Bone marrow (tissue), 2 donors: ENCODE measurements at places on chromosomes 5 and 9.

- DNase-seq, result no peak
These were observed 103.6 kb upstream of the KLF9 start for GRCh38 chr9:70517926-70518610.

- no peak for DNase-seq
These were observed 13.9 kb downstream of the SUSD3 start for GRCh38 chr9:93072383-93072795.

DNA sequence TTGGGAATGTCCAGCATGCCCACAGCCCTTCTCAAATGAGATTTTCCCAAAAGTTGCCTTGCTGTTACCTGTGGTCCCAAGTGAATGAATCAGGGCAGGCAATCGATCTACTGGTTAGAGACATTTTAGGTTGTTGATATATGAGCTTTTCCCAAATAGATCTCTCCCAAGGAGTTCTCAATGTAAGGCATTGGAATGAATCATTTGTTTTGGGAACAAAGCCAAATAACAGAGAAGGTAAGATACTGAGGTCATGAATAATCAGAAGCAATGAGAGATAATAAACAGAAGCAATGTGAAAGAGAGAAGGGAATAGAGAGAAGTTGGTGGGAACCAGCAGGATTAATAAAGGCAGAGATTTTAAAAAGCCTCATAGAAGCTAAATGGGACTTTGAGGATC is 93.6 kb upstream of the FER start:
- no peak for DNase-seq

DNA sequence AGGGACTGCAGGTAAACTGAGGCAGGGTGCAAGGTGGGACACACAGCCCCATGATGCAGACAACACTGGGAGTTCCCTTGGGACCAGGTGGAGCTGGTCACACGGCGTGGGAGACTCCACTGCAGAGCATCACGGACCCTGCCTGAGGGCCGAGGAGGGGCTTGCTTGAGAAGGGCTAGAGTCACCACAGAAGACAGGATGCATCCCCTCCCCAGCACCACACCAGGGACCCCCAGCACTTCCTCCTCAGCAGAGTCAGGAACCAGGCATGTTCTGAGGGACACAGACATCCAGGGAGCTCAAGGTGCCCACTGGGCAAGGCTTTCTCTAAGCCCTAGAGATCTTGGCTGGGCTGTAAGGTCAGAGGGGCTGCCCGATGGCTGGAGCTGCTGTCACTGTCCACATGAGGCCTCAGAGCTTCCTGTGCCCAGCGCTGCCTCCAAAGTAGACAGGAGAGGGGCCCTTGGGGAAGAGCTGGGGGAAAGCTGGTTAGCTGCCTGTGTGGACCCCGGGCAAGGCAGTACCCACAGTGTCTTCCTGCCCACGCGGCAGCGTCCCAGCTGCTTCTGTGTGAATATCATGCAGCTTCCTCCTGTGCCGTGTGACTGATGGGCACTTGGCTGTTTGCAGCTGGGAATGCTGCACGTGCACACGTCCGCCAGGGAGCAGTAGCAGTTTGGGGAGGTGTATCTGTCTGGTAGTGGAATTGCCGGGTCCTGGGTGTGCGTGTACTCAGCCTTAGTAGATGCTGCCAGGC is 176.6 kb downstream of the CACNA1B start:
- DNase-seq, result no peak

DNA sequence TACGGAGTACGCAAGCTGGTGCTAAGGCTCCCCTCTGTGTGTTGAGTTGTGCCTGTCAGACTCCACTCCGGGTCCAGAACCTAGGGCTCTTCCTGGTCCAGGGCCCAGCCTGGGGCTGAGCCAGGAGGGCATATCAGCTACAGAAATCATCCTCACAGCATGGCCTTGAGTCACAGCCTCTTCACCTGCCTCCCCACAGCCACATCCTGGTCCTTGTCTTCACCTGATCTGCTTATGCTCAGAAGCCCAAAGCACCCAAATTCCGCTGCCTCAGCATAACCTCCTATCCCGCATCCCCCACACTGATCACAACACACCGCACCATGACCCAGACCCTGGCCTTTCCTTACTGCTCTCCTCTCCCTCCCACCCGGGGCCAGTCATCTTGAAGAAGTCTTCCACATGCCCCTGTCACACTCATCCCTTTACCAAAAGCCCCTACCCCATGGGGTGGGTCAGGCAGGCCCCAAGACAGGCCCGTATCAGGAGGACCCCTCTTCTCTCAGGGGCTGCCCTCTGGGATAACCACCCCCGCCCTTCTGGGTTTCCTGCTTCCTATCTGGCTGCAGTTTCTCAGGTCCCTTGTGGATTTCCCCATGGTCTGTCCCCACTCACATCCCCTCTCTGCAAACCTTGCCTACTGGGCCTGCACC is 1.3 kb upstream of the IL3 start:
- no peak for DNase-seq

DNA sequence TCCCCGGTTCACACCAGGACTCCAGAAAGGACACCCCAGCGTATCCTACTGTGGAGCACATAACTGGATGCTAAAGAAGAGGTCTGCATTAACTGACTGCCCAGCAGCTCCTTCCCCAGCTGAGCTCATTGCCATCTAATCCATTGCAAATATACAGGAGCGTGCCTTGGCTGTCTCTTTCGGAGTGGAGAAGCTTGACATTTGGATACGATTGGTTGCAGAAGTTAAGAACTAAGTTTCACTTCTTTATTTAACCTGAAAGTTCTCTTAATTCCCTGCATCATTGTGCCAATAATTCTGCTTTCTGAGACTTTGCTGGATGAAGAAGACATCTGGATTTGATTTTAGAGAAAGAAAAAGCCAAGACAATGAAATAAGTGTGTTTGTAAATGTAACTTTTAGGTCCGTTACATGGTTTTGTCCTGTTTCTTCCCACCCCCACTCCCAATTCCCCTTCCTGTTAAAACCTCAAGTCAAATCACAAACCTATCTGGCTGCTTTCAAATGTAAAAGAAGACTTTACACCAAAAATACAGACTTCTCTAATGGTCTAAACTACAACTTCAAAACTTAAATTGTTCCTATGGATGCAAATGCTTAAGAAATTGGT is 33.9 kb downstream of the TAS2R1 start:
- DNase-seq, result no peak

DNA sequence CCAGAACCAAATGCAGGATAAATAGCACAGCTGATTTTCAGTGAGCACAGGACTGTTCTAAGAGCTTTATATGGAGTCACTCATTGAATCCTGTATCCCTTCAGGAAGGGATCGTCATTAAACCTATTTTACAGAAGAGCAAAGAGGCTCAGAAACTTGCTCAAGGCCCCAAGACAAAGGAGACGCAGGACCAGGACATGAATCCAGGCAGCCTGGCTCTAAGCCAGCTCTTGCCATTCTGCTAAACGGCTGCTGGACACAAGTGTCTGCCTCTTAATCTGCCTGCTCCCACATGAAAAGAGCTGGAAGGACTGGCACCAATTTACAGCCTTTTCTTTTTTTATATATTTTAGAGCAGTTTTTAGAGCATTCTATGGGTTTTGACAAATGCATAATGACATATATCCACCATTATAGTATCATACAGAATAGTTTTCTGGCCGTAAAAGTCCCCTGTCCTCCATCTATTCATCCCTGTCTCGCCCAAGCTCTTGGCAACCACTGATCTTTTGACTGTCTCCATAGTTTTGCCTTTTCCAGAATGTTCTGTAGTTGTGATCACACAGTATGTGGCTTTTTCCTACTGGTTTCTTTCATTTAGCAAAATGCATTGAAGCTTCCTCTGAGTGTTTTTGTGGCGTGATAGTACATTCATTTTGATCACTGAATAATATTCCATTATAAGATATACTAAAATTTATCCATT is 37.5 kb downstream of the RETREG1 start:
- no peak for DNase-seq
